ENCODE measurements at places on chromosomes 11 and 22.

DNA sequence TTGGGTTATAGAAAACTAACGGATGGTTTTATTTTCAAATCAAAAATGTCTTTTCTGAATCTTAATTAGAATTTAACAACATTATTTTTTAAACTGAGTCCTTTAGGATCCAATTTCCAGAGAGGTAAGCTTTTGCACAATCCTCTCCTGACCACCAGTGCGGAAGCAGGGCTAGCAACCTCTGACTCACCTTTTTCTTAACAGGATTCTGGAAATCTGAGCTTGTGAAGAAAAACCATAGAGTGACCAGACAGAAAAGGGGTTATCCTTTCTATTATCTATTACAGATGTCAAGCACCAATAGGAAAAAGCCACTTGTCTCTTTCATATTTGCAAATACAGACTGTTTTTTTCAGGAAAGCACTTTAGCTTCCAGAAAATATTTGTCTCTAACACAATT is 25.3 kb downstream of the ALG9 start:
- no peak for DNase-seq

GRCh38 chr11:106708348-106708747 is 309.9 kb downstream of the GUCY1A2 start:
- no peak for DNase-seq

DNA sequence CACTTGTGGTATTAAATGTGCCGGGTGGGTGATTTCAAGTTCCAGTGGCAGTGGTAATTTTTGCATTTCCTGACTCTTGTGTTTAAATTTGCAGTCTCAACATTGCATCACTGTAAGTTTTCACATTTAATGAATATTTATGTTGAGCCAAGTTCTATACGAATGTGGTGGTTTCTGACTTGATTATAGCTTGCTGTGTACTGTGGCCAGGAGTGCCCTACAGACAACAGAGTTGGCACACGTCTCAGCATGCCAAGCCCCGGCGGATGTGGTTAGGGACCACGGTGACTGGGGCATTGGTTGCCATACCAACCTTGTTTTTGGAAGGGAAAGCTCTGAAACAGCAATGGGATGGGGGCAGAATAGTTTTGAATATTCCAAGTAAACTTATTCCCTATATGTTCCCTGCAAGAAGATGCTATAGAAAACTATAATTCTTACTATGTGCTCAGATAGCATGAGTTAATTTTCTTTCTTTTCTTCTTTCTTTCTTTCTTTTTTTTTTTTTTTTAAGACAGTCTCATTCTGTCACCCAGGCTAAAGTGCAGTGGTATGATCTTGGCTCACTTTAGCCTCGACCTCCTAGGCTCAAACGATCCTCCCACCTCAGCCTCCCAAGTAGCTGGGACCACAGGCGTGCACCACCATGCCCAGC is 16.0 kb downstream of the ZNRF3 start:
- no peak for DNase-seq

- peak; percentile 82 for DNase-seq
Measured at GRCh38 chr22:37244114-37244921, at the start of gene RAC2. RAC2 (minus strand) TSS chr22:37244269; CDS start chr22:37244148, 121 bp downstream.
